ENCODE measurements at places on chromosomes 12 and 14. TPM values are rescaled to one million over a fixed set of nuclear protein-coding genes. Genes with fewer than 3 reads are reported as not detected.
A peak's percentile ranks its signal among the peaks of the same experiment; 100 is the strongest.

DNA sequence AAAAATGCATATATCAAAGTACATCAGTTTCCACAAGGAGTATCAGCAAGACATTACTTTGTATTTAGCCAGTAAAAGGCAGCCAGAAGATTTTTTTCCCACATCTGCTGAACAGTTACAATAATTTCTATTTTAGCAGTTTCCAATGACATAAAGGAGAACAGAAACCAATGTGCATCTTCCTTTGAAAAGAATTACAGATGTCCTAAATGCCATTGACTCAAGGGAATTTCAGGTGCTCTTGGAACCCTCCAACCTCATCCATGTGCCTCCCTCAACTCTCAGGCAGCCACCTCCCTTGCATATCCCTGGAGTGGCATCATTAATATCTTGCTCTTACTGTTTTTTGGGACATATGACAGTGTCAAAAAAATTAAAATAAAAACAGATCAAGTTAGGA, 62.2 kb upstream of the ST8SIA1 start:
- no peaks in the 10 kb centered on the region for H3K4me1 ChIP-seq
- no peaks in the 10 kb centered on the region for H3K36me3 ChIP-seq
- DNase-seq, result no peak
- no peaks in the 10 kb centered on the region for H3K27me3 ChIP-seq
- H3K27ac ChIP-seq, result no peak overlapping the region

DNA sequence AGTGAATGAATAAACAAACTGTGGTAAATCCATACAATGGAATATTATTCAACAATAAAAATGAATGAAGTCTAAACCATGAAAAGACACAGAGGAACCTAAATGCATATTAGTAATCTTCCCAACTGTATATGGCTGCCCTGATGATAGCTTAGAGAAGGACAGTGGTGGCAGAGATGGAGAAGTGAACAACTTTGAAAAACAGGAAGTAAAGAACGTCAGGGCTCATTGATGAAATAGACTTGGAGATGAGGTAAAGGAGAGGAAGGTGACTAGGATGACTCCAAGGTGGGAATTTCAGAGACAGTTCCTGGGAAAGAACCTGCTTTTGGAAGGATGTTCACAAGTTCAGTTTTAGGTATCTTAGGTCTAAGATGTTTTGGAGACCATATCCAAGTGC, 36.3 kb upstream of the NT5DC3 start:
- H3K27ac ChIP-seq, result no peak overlapping the region
- H3K4me1 ChIP-seq, result no peaks in the 10 kb centered on the region
- H3K36me3 ChIP-seq, result no peaks in the 10 kb centered on the region
- no peak for DNase-seq
- H3K27me3 ChIP-seq, result no peaks in the 10 kb centered on the region
- no peak overlapping the region for H3K4me3 ChIP-seq

DNA sequence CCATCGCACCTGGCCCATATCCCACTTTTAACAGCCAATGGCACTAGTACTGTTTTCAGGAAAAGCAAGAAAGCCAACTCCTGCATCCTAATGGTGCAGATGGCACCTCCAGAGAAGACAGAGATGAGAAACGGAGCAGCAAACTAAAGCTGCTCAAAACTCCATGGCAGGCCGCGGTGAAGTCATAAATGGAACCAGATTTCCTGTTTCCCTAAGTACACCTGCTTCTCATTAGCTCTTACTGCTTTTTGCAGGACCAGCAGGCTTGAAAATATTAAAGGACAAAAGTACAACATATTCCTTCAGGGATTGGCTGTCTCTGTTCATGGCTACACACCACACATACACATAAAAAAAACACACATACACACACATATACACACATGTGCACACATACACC, 36.7 kb upstream of the LGALS3 start:
- no peak for DNase-seq
- no peak overlapping the region for H3K27ac ChIP-seq
- no peaks in the 10 kb centered on the region for H3K27me3 ChIP-seq
- H3K4me1 ChIP-seq, result no peaks in the 10 kb centered on the region

- no peaks in the 10 kb centered on the region for H3K27me3 ChIP-seq
- H3K4me1 ChIP-seq, result no peaks in the 10 kb centered on the region
- H3K27ac ChIP-seq, result no peak overlapping the region
- no peak overlapping the region for H3K4me3 ChIP-seq
- no peak for DNase-seq
These were observed 301.6 kb downstream of the ATP23 start for GRCh38 chr12:58242796-58243630.

GRCh38 chr12:1855241-1855640, 34.9 kb downstream of the LRTM2 start:
- no peaks in the 10 kb centered on the region for H3K27me3 ChIP-seq
- no peaks in the 10 kb centered on the region for H3K4me1 ChIP-seq
- no peak for DNase-seq
- no peak overlapping the region for H3K4me3 ChIP-seq
- no peaks in the 10 kb centered on the region for H3K36me3 ChIP-seq

DNA sequence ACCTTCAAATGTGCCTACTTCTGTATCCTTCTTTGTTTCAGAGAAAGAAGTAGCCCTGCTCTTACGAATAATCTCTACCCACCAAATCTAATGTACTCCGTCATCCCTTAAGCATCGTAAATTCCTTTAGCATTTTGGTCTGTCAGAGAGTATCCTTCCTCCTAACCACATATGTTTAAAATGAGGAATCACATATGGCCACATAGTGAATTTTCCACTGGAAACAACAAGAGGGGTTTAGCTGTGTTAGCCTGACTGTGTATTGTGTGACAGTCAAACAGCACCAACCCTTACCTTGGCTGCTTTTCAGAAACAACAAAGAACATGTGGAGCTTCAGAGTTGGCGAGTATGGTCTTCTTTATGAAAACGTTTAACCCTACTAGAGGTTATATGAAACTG, 5.5 kb downstream of the LUM start:
- H3K4me1 ChIP-seq, result no peaks in the 10 kb centered on the region
- no peak overlapping the region for H3K4me3 ChIP-seq
- no peak overlapping the region for H3K27ac ChIP-seq
- H3K36me3 ChIP-seq, result no peaks in the 10 kb centered on the region

- no peaks in the 10 kb centered on the region for H3K27me3 ChIP-seq
- no peaks in the 10 kb centered on the region for H3K36me3 ChIP-seq
- peaks cover 33% of the 10 kb centered on the region for H3K4me1 ChIP-seq
- H3K4me3 ChIP-seq, result no peak overlapping the region
These were observed 81.5 kb downstream of the ETV6 start for GRCh38 chr12:11731042-11731357.

DNA sequence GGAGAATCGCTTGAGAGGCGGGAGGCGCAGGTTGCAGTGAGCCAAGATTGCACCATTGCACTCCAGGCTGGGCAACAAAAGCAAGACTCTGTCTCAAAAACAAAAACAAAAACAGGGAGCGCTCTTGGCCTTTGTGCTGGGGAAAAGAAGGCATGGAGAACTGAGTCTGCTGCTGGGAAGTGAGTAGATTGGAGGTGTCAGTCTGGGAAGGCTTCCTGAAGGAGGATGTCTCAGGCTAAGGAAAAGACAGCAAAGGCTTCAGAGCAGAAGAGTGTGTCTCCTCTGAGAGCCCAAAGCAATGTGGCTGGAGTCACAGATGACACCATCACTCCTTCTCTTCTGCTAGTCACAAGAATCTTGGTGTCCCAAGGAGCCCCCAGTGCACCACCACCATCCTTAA, 21.0 kb upstream of the KRT18 start:
- no peak for DNase-seq
- no peak overlapping the region for H3K27ac ChIP-seq
- no peaks in the 10 kb centered on the region for H3K36me3 ChIP-seq
- H3K4me1 ChIP-seq, result peaks cover 33% of the 10 kb centered on the region

DNA sequence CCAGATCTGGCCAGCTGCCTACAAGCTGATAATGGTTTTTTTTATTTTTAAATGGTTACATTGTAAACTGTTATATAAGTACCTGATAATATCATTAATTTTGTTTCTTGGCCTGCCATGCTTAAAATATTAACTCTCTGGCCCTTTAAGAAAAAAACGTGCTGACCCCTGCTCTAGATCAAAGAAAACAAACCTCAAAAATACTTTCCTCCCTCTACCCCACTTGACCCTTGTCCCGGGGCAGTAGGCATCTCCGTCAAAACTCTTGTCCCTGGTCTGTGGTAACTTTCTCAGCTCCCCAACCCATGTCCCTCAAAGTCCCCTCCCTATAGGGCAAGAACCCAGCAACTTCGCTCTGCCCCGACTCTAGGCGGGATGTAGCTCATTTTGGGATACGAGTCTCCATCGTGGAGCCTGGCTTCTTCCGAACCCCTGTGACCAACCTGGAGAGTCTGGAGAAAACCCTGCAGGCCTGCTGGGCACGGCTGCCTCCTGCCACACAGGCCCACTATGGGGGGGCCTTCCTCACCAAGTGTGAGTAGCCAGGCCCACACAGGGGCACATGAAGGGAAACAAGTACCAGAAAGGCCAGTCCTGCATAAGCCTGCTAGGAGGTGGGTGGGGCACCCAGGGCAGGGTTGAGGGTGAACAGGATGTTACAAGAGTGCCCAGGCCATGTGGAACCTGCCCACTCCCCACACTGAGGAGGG, 3.5 kb downstream of the RDH5 start:
- H3K27ac ChIP-seq, result no peak overlapping the region
- peaks cover 10% of the 10 kb centered on the region for H3K4me1 ChIP-seq
- H3K36me3 ChIP-seq, result peaks cover 49% of the 10 kb centered on the region
- H3K27me3 ChIP-seq, result no peaks in the 10 kb centered on the region
- H3K4me3 ChIP-seq, result no peak overlapping the region

GRCh38 chr12:111597831-111598636, 1.1 kb downstream of the ATXN2 start:
- no peaks in the 10 kb centered on the region for H3K36me3 ChIP-seq
- H3K4me1 ChIP-seq, result peaks cover 39% of the 10 kb centered on the region
- peak; percentile 50 for DNase-seq
- peak overlapping the region; percentile 98 for H3K4me3 ChIP-seq
- H3K27me3 ChIP-seq, result no peaks in the 10 kb centered on the region

DNA sequence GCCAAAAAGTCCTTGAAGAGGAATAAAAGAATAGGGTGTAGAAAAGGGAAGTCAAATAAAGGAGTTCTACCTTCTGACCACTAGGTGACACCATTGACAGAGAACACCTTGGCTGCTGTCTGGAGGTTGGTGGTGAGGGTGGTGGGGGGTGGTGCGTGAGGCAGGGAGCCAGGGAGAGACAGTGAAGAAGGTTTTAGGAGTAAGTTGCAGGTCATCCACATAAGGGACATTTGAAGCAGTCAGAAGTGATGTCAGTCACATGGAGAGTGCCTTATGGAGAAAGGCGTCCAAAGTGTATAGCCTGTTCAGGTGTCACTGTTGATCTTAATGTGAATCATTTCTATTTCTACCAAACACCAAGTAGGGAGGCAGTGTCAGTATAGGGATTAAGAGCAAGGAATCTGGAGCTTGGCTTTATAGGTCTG, 279.3 kb upstream of the DDHD1 start:
- peak; percentile 30 for DNase-seq
- no peaks in the 10 kb centered on the region for H3K4me1 ChIP-seq
- no peak overlapping the region for H3K27ac ChIP-seq
- H3K4me3 ChIP-seq, result no peak overlapping the region

- no peak overlapping the region for H3K27ac ChIP-seq
- peaks cover 4% of the 10 kb centered on the region for H3K4me1 ChIP-seq
- no peak for DNase-seq
- H3K36me3 ChIP-seq, result no peaks in the 10 kb centered on the region
- H3K27me3 ChIP-seq, result no peaks in the 10 kb centered on the region
These were observed 17.8 kb upstream of the OXA1L start for GRCh38 chr14:22748631-22749068.

GRCh38 chr12:67647181-67647798, 1.3 kb upstream of the DYRK2 start:
- peak; percentile 30 for DNase-seq
- peak overlapping the region; percentile 96 for H3K4me3 ChIP-seq
- H3K27ac ChIP-seq, result no peak overlapping the region
- no peaks in the 10 kb centered on the region for H3K27me3 ChIP-seq
- H3K4me1 ChIP-seq, result peaks cover 26% of the 10 kb centered on the region

DNA sequence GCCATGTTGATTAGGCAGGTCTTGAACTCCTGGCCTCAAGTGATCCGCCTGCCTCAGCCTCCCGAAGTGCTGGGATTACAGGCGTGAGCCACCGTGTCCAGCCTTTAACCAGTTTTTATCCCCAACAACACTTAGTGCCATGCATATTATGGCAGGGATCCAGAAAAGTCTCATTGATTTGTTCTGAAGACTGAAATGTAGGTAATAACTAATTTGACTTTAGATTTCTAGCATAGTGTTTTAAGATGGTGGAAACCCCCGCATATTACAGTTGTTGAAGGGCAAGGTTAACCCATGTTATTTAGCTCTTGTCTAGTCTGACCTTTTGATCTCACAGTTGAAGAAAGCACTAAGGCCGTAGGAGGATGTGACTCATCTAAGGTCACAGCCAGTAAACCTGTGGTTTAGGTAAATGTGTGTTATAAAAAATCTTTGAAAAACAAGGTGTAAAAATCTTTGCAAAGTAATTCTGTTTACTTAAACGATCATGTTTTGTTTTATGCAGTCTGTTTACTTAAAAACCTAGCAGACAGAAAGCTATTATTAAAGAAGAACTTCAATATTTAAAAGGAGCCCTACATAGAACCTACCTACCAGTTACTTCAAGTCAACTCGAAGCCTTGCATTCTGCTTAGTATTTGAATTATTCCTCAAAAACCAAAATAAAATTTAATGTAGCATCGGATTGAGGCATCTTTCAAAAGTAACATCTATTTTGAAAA, 24.8 kb downstream of the BICDL1 start:
- no peaks in the 10 kb centered on the region for H3K27me3 ChIP-seq
- H3K27ac ChIP-seq, result no peak overlapping the region
- no peak overlapping the region for H3K4me3 ChIP-seq

- no peaks in the 10 kb centered on the region for H3K4me1 ChIP-seq
- no peaks in the 10 kb centered on the region for H3K27me3 ChIP-seq
- DNase-seq, result no peak
- no peak overlapping the region for H3K4me3 ChIP-seq
- no peak overlapping the region for H3K27ac ChIP-seq
These were observed 8.9 kb upstream of the RERG start for GRCh38 chr12:15230137-15230536.

DNA sequence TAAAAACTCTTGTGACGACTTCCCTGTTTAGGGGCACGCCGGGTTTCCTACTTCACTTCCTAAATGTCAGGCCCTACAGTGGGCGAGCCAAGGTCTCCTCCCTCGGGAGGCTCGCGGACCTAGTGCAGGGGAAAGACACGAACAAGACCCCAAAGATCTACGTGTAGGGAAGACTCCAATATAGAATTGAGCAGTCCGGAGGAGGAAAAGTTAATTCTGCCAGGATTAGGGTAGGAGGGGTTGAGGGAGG, 564 bp downstream of the ATXN3 start:
- DNase-seq, result peak; percentile 78
- peak overlapping the region; percentile 93 for H3K27ac ChIP-seq
- H3K27me3 ChIP-seq, result no peaks in the 10 kb centered on the region
- H3K4me3 ChIP-seq, result peak overlapping the region; percentile 93

The LYSET gene
- total RNA-seq, result 17.5 TPM

The PIWIL1 gene
- total RNA-seq, result 0.32 TPM

The CLEC1A gene
- 2.4 TPM for total RNA-seq

The PHLDA1 gene
- 22.9 TPM for total RNA-seq

The C1QL4 gene
- total RNA-seq, result not detected

The COL2A1 gene
- 18.2 TPM for total RNA-seq

The COQ5 gene
- 31.9 TPM for total RNA-seq

The SSTR1 gene
- 0.29 TPM for total RNA-seq

The BEGAIN gene
- 0.39 TPM for total RNA-seq

The ORMDL2 gene
- 25.3 TPM for total RNA-seq
